ENCODE measurements at places on chromosomes 3 and 15.
A peak's percentile ranks its signal among the peaks of the same experiment; 100 is the strongest.

DNA sequence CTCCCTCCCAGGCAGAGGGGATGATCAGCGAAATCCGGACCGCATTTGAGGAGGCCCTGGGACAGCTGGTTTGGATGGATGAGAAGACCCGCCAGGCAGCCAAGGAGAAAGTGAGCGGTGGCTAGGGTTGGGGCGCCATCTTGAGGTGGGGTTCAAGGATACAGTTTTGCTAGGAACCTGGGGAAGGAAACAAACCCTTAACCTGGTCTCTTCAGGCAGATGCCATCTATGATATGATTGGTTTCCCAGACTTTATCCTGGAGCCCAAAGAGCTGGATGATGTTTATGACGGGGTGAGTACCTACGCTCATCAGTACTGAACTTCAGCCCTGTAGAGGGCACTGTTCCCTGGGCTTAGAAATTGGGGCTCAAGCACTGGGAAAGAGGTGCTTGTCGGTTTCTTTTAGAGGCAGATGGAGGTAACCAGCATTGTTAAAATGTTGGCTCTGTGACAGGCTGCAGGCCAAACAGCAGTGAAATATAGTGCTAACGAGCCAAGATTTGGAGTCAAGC lies 9.6 kb upstream of the PSMD2 start:
- peak; percentile 58 for DNase-seq

DNA sequence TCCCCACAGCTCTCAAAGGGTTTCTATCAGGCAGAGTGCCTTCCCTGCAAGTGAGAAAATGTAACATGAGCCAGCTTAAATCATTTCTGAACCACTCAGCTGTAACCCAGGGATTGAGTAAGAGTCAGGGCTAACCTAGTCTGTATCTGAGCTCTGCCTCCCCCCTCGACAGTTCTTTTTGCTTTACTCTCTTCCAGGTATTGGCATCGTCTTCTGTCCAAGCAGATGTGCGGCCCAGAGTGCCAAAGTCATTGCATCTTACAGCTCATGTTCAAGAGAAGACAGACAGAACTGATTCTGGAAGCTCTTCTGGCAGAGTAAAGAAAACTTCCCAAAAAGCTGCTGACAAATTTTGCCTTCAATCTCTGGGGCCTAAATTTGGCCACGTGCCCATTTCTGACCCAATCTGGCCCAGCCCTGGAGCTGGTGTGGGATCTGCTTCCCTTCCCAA lies 74.8 kb downstream of the ABHD5 start:
- DNase-seq: no peak

DNA sequence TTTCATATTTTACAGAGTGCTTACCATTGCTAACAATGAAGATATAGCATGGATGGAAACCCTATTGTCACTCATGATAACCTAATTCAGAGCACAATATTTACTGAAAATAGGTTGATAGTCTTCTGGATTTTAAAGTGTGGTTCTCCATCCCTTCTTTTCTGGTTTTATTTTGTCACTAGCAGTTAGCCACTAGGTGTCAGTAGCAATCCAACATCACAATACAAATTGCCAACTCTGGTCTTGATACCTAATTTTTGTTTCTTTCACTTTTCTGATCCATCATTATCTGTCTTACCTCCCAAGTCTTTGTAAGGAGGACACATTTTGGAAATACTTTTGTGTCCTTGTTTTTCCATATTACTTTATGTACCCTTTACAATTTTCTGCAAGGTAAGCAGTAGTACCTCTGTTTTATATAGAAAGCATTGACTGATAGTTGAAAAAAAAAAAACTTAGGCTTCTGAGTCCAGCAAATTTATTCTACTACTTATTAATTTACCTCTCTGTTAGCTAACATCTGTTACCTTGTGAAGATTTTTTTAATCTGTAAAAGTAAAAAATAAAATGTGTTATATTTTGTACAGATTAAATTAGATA lies 28.3 kb upstream of the CRYBG3 start:
- no peak for DNase-seq

- no peak for DNase-seq
Observed at GRCh38 chr3:18717598-18717997, 292.5 kb upstream of the SATB1 start.

DNA sequence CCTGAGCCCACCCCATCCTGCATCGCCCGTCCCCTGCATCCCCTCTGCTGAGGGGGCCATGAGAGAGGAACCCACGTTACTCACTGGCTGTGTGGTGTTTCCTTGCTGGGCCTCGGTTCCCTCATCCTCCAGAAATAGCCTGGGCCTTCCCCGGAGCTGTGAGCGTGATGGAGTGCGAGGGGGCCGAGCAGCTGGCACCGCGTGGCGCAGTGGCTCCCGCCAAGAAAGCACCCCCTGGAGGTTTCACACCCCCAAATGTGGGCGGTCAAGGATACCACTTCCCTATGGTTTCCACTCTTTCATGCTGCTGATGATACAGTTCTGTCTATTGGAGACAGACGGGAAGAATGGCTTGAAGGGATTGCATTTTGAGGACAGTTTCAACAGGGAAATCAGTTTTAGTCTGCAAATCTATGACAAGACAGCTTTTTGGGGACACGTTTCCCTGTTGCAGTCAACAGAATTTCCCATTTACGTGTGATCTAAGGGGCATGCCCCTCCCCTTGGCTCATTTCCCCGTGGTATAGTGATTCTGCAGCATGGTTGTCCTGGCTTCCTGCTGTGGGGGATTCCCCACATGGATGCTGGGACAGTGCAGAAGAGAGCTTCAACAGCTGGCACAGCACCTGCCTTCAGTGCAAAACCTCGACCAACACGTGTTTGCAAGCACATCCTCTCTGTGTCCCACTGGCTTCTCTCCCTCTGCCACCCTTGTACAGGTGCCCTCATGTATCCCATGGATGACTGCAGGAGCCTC lies 377.5 kb downstream of the LRTM1 start:
- DNase-seq: no peak

GRCh38 chr3:129605203-129605921 lies 1.1 kb downstream of the PLXND1 start:
- peak; percentile 61 for DNase-seq

- no peak for DNase-seq
Observed at GRCh38 chr3:12935861-12936830, 94.8 kb upstream of the RPL32 start.

- DNase-seq: no peak
Observed at GRCh38 chr3:29083081-29083480, 197.8 kb upstream of the RBMS3 start.

DNA sequence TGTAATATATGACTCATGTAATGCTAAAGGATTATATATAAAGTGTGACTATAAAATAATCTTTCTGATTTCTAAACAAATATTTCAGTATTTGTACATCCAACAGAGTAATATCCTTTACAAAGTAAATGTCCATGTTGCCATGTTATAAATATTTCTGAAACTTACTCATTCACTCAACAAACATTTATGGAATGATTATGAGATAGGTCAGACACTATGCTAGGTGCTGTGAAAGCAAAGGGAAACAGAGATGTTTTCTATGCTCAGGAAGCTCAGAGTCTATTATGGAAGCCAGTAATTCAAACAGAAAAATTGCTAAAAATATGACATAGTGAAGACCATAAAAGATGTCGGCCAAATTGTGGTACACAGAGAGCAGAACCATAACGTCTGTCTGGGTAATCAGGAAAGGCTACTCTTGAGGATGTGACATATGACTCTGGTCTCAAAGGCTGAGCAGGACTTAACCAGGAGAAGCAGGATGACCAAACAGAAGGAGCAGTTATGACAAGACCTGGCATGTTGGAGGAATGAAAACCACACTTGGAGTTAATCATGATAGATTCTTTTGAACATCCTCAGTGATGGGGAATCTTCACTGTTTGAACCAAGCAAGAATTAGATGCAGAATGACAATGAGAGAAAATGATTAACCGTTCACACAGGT lies 39.0 kb upstream of the MYO5C start:
- DNase-seq: peak; percentile 32

DNA sequence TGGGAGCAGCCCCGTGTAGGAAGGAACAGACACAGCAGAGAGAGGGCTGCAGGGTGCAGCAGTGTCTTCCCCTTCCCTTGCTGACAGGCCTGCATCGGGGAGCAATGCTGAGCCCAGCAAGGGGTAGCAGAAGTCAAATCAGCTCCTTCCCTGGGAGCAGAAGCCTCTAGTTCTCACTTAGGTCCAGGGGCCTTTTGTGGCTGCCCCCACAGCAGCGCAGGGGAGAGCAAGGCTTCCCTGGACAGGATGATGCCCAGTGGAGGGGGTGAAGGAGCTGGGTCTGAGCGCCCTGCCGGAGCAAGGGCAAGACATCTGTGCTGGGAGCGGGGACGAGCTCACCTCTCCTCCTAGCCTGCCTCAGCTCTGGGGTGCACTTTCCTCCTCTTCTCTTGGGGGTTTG lies 827 bp downstream of the PLCB2 start:
- DNase-seq: no peak

GRCh38 chr3:140128631-140129030 lies 193.6 kb downstream of the CLSTN2 start:
- peak; percentile 6 for DNase-seq

DNA sequence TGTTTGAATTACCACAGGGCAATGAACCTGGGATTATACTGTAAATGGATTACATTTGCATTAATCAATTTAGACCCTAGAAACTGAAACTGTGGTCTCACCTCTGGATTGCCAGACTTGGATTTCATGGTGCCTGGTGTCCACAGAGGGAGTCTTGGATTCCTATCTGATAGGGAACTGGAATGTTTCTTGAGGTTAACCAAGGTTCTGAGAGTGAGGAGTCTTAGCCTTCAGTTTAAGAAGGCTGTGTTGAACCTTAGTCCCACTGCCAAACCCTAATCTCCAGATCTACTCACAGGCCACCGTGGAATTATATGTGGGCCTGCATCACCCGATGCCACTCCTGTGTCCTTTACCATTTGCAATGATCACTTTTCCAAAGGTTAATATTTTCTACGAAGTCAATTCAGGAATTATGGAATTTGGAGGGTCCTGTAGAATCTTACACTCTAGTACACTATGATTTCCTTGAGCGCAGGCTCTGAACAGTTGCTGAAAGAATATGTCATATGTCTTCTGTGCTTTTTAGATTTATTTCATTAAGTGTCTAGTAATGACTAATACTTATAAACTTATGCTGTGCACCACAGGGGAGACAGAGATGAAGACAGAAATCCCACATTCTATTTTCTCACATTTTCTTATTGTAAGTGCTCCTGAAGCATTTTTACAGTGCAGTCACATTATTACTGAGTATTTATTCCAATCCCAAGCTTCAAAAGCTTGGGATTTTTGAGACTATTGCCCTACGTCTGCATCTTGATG lies 87.9 kb downstream of the EFL1 start:
- no peak for DNase-seq

- DNase-seq: peak; percentile 67
Observed at GRCh38 chr15:98896002-98896721, 111.4 kb downstream of the PGPEP1L start.

DNA sequence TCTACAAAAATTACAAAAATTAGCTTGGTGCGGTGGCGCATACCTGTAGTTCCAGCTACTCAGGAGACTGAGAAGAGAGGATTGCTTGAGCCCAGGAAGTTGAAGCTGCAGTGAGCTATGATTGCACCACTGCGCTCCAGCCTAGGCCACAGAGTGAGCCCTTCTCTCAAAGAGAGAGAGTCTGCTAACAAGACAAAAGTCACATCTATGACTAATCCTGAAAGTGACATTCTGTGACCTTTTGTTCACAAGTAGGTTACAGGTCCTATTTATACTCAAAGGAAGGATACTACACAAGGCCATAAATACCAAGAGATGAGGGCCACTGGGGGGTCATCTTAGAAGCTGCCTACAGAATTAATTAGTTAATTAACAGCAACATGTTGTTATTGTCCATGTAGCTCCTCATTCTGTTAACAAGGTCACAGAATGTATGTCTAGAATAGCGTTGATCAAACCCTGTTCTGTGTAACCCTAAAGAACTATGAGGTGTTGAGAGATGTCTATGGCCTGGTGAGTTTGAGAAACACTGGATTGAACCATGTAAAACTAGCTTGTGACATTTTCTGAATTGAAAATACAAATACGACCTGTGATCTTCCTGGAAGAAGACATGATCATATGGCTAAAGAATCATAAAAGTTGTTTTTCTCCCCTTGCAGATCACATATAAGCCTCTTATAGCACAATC lies 97.0 kb downstream of the SAMMSON start:
- no peak for DNase-seq

GRCh38 chr15:69395991-69396390 lies 18.2 kb upstream of the KIF23 start:
- DNase-seq: no peak

Measured in SJSA1 (cell line).